Glomerular endothelial cell (primary cell): ENCODE measurements at places on chromosomes 4 and X.
A peak's percentile ranks its signal among the peaks of the same experiment; 100 is the strongest.

GRCh38 chr4:85393201-85393600 lies 81.7 kb upstream of the ARHGAP24 start:
- no peak for DNase-seq

DNA sequence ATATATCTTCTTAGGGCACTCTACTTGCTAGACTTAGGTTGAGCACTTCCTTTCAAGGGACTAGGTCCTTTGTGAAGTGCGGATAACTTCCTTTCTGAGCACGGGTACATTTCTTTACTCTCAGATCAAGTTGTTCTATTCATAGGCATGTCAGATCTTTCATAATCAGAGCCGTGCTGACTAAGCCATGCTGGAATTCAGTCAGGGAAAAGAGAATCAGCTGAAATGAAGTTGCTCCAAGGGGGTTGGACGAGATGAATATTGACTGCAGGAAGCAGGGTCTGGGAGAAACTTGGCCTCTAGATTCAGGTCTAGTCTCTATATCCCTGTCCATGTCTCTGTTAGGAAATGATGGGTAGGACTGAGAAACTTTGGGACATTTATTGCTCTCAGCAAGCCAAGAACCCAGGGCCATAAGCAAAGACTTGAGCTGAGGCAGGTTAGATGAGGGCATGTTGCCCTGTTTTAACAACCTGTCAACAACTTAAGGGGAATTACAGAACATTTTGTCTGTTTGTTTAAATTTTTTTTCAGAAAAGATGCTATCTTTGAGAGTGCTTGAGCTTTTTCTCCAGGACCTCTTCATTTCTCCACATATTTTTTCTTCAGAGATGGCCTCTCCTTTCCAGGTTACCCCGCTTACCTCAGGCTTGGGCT lies 28.3 kb downstream of the AREG start:
- peak; percentile 72 for DNase-seq

- DNase-seq, result no peak
These were observed 36.6 kb upstream of the BTC start for GRCh38 chr4:74830928-74831327.

DNA sequence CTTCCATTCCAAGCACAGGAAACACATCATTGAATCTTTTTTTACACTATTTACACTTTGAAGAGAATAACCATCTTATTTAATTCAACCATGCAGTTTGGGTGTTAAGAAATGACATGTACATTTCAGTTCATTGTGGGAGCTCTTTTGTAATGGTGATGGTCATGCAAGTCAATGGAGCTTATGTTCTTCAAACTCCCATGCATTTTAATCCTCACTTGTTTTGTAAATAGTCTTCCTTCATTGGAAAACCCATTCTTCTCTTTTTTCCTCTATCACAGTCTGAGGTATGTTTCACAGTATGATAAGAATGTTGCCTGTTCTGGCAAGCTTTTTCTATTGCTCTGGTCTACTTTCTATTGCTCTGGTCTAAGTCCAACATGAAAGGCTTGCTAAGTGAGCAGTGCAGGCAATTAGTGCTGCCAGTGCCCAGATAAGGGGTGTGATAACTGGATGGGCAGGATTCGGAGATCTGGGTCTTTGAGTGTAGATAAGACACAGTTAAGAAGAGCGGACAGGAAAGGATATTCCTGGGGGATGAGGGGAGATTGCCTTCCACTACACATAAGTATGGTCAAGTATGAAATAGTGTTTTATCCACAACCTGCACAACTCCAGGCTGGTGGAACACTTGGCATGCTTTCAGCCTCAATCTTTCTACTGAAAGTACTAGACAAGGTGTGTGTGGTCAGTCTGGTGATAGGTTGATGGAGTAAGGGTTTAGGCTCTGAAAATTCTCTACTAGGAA lies 17.1 kb downstream of the AFP start:
- no peak for DNase-seq

- no peak for DNase-seq
These were observed 217.8 kb downstream of the SHOX start for GRCh38 chrX:848386-848785.

DNA sequence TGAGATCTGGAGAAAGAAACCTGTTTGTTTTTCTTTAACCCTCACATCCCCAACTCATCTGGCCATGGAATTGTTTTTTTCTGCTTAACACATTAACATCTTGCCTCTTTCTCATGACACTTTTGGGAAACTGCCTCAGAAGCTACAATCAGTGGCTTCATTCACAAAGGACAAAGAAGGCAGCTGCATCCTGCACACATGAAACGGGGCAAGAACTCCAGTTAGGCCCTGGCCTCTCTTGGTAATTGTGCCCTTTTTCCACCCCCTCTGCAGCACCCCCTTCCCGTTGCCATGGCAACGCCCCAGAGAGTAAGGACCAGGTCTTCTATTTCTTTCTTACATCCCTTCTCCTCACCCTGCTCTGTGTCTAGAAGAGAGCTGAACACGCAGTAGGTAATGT lies 103.4 kb downstream of the PDGFRA start:
- DNase-seq, result no peak

- no peak for DNase-seq
These were observed 465.5 kb upstream of the CTSO start for GRCh38 chr4:156419080-156419685.

DNA sequence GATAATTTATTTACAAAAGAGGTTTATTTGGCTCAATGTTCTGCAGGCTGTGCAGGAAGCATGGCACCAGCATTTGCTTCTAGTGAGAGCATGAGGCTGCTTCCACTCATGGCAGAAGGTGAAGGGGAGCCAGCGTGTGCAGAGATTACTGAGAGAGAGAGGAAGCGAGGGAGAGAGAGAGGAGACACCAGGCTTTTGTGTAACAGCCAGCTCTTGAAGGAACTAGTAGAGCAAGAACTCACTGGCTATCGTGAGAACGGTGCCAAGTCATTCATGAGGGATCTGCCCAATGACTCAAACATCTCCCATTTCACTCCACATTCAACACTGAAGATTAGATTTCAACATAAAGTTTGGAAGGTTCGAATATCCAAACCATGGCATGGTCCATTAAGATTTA lies 12.7 kb downstream of the GUCY1A1 start:
- DNase-seq, result no peak

DNA sequence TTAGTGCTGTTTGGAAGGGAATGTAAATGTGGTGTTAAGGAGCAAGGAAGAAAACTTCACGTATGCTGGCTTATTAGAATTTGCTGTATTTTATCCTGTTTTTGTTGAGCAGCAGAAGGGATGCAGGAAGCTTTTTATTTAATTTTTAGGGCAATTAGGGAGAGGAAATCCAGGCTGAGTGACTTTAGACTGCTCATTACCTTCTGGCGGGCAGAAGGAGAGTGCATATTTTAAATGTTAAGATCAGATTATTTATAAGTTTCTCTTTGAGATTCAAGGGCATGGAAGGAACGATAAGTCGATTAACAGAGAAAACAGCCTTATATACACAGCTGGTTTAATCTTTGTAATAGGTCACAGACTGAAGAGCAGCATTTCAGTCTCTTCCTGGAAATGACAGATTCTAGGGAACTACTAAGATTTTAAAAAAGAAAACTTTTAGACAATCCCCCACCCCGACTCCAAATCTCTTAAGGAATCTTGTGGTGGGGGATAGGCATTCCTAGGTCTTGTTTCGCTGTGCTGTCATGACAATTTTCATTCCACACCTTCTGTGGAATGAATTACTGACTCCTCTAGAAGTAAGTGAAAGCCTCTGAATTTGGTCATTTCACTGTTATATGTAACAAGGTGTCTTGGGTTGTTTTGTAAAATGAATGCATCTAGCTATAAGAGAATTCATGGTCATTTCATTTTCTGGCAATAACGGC lies 402.5 kb downstream of the RAPGEF2 start:
- no peak for DNase-seq

GRCh38 chr4:182695842-182696241 lies 221.3 kb downstream of the DCTD start:
- no peak for DNase-seq

DNA sequence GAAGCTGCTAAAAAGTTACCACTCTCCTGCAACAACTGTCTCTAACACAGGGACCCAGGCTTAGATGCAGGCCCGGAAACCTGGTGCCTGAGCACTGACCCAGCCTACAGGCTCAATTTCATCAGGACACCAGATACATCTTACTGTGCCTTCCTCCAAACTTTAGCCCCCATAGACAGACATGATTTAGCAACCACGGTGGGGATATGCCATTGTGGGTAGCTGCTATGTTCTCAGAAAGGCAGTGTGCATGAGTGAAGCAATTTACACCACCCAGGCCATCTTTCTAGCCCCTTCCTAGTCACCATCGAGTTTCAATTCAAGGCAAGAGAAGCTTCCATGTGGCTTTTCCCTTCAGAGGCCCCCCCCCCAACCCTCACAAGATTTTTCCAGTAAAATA lies 2.7 kb downstream of the HS3ST1 start:
- DNase-seq, result no peak

- no peak for DNase-seq
These were observed 134.9 kb downstream of the MAML3 start for GRCh38 chr4:140018931-140019618.

DNA sequence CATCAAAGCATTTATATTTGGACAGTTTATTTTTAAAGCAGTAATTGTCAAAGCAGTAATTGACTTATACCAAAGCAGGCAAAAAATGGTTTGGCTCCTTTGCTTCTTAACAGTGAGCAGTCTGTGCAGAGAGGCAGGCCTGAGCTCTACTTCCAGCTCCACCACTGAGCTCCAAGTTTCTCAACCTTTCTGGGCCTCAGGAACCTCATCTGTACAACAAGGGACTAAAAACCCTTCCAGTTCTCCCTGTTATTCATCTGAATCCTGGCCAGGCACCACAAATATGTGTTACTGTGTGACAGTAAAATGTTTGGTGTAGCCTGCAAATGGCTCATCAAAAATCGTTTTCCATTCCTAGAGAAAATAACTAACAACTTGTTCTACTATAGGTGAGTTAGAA lies 88.7 kb upstream of the TTC29 start:
- no peak for DNase-seq
